ENCODE measurements at places on chromosomes 3 and 15.

- peak; percentile 49 for DNase-seq
Observed at GRCh38 chr15:72230197-72231065, 559 bp downstream of the PKM start.

GRCh38 chr3:179526989-179527391 lies 35.7 kb upstream of the ACTL6A start:
- DNase-seq = no peak

DNA sequence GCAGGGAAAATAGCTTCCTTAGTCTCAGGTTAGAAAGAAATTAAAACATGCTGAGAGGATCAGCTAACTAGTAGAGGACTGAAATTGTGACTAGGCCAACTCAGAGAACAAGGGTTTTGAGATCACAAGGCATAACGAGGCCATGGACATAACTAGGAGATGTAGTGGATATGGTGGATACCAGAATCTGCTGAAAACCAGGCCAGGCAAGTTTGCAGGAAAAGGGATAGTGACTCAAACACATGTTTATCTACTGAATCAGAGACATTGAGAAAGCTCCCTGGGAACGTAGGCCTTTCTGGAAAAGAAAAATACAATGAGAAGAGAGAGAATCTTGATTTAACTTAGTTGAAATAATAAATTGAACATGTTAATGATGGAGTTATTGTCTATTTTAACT lies 326.5 kb upstream of the GBE1 start:
- no peak for DNase-seq

- DNase-seq = no peak
Observed at GRCh38 chr3:13188975-13189374, 115.7 kb upstream of the IQSEC1 start.

GRCh38 chr15:58671186-58671585 lies 78.3 kb downstream of the ADAM10 start:
- no peak for DNase-seq

GRCh38 chr3:127208483-127209100 lies 15.7 kb downstream of the PRR23E start:
- DNase-seq = no peak

DNA sequence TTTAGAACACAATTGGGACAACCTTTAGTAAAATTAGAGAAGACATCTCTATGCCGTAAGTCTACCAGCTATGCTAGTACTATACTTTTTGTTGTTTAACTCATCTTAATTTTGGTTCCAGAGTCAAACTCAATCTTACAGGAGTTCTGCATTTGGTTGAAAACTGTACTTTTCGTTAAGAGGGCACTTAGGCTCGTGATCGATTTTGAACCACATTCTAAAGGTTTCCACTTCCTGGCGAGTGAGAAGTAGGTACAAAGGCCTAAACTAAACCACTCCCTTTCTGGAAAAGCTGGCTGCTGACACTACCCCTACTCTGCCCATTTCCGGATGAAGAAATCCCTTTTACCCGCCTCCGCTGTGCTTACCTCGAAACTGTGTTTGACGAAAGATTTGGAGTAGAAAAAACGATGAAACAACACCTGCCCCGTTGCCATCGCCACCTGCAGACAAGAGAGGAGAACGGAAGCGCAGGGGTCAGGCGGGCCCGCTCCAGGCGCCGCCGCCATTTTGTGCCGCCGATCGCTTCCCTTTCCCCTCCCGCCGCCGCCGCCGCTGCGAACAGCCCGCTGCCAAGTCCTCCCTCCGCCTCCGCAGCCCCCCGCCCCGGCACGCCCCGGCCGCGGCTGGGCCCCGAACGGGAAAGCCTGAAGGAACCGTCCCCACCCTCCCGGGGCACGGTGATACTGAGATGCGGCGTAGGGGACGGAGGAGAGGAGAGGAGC lies 748 bp downstream of the CCNL1 start:
- DNase-seq = peak; percentile 77

Data from T-helper 9 cell (primary cell).